ENCODE measurements at places on chromosomes 1 and 21.

DNA sequence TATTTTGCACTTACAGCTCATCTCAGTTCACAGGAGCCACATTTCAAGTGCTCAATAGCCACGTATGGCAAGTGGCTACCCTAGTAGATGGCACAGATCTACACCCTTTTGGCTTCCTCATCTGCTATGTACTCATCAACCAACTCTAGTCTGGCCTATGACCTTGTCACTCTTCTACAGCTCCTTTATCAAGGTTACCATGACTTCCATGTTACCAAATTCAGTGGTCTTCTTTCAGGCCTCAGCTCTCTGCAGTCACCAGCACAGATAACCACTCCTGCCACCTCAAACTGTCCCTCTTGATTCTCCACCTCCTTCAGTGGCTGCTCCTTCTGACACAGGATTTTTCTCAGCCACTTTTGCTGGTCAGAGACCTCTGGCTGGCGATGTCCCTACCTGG, 11.7 kb upstream of the USP48 start:
- no peak overlapping the region for H3K27ac ChIP-seq
- no peak overlapping the region for H3K4me3 ChIP-seq
- no peaks in the 10 kb centered on the region for H3K27me3 ChIP-seq
- no peaks in the 10 kb centered on the region for H3K36me3 ChIP-seq

DNA sequence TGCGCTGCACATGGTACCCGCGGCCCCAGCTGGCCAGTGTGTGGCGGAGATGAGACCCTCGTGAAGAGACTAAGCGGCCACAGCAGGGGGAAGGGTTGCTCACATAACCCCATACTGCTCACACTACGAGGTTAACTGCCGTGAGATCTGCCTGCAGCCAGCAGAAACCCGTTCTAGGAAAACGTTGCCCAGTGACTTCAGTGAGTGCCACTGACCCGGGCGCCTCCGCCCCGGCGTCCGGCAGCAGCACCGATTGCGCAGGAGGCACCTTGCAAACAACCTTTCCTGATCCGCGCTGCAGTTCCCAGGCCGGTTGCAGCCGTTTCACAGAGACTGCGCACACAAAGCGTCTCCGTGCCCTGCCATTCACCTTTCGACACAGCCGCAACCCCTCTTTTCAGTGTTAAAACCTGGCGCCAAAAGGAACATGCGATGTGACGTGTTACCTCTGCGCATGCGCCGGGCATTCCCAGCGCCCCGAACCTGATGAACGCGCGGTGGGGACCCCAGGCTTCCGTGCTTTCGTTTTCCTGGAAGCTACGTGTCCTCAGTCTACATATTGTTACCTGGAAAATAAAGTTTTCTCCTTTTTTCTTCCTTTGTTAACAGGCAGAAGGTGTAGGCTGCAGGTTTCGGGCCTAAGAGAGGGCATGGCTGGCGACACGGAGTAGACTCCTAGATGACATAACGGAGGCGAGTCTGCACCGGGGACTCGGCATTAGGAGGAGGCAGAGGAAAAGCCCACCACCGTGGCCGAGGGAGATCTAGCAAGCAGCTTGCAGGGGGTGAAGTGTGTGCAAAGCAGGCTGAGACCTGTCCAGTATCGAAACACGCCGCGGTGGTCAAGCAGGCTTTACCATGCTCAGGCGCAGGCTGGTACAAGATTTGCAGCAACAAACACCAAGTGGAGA, 8.9 kb downstream of the VPS26C start:
- H3K4me1 ChIP-seq: peaks cover 4% of the 10 kb centered on the region
- H3K27ac ChIP-seq: peak overlapping the region; percentile 87
- peak; percentile 74 for DNase-seq
- no peaks in the 10 kb centered on the region for H3K27me3 ChIP-seq
- peak overlapping the region; percentile 58 for H3K4me3 ChIP-seq

GRCh38 chr1:11042995-11043874, 3.8 kb downstream of the MASP2 start:
- H3K27me3 ChIP-seq: no peaks in the 10 kb centered on the region
- H3K4me1 ChIP-seq: no peaks in the 10 kb centered on the region
- H3K27ac ChIP-seq: no peak overlapping the region
- no peak for DNase-seq
- H3K36me3 ChIP-seq: no peaks in the 10 kb centered on the region

DNA sequence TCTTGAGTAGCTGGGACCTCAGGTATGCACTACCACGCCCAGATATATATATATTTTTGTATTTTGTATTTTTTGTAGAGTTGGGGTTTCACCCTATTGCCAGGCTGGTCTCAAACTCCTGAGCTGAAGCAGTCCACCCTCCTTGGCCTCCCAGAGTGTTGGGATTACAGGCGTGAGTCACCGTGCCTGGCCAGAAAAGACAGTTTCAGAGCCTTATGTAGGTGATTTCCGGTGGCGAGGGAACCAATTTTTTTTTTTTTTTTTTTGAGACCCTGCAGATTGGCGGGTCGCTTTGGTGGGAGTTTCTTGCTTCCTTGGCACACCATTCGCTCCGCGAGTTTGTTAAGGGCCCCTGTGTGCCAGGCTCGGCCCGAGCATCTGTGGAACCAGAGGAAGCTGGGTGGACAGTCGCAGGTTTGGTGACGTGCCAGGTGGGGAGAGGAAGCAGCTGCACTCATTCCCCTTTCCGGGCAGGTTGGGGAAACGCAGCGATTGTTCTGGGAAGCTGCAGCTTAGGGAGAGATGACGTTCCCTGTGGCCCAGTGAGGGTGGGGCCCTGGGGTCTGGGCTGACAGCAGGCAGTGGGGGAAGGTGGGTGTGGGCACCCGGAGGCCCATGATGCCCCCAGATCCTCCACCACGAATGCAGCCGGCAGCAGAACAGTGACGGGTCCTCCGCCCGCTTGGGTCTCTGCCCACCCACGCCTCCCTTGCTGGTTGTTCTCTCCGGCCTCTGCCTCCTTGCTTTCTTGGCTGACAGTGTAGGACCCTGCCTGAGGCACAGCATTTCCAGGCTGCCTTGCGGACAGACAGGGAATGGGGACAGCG, 25.1 kb downstream of the SPSB1 start:
- no peak for DNase-seq
- no peak overlapping the region for H3K27ac ChIP-seq
- no peak overlapping the region for H3K4me3 ChIP-seq
- H3K4me1 ChIP-seq: peaks cover 20% of the 10 kb centered on the region
- no peaks in the 10 kb centered on the region for H3K36me3 ChIP-seq
- no peaks in the 10 kb centered on the region for H3K27me3 ChIP-seq

- peaks cover 16% of the 10 kb centered on the region for H3K4me1 ChIP-seq
- no peaks in the 10 kb centered on the region for H3K27me3 ChIP-seq
- H3K36me3 ChIP-seq: no peaks in the 10 kb centered on the region
Observed at GRCh38 chr1:244436336-244437085, 15.2 kb downstream of the ADSS2 start.

GRCh38 chr1:179141592-179142251, 59.9 kb downstream of the TOR3A start:
- H3K27me3 ChIP-seq: no peaks in the 10 kb centered on the region
- no peaks in the 10 kb centered on the region for H3K36me3 ChIP-seq
- H3K4me1 ChIP-seq: peaks cover 5% of the 10 kb centered on the region

DNA sequence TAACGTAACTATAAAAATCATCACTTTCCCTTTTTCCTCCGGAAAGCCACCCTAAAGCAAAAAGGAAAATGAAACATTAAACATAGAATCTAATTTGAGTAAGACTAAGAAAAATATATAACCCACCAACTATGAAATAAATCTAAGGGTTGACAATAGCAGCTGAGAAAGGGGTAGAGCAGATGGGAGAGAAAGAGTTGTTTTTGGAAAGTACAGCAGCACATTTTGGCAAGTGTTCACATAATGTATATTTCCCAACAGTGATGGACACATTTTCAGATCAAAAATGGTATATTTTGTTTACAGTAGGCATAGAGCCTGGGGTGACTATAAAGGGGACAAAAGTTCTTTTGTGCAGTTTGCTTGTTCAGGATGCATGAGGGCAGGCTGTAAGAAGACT, 1287.4 kb upstream of the B3GALT2 start:
- no peaks in the 10 kb centered on the region for H3K27me3 ChIP-seq
- no peaks in the 10 kb centered on the region for H3K36me3 ChIP-seq
- no peaks in the 10 kb centered on the region for H3K4me1 ChIP-seq
- no peak overlapping the region for H3K4me3 ChIP-seq
- DNase-seq: no peak

- no peaks in the 10 kb centered on the region for H3K27me3 ChIP-seq
- H3K36me3 ChIP-seq: no peaks in the 10 kb centered on the region
- no peak overlapping the region for H3K27ac ChIP-seq
- H3K4me3 ChIP-seq: no peak overlapping the region
Observed at GRCh38 chr1:210726621-210727020, 397.9 kb downstream of the HHAT start.

DNA sequence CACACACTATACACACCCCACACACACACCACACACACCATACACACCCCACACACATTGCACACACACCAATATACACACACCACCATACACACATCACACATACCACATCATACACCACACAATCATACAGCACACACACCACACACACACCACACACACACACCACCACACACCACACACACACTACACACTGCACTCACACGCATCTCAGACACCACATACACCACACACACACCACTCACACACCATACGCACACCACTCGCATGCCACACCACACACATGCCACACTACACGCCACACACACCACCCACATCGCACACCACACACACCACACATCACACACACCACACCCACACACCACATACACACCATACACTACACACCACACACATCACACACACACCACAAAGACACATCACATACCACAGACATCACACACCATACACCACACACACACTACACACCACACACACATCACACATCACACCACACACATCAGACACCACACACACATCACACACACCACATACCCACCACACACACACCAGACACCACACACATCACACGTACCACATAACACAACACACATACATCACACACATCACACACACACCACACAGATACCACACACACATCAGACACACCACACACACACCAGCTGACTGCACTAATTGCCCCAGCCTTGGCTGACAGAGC, 54.6 kb downstream of the HSF2BP start:
- H3K36me3 ChIP-seq: no peaks in the 10 kb centered on the region
- H3K27me3 ChIP-seq: no peaks in the 10 kb centered on the region
- DNase-seq: no peak
- no peak overlapping the region for H3K4me3 ChIP-seq
- no peak overlapping the region for H3K27ac ChIP-seq

GRCh38 chr1:84363622-84364021, 34.7 kb upstream of the DNASE2B start:
- no peak for DNase-seq
- peaks cover 13% of the 10 kb centered on the region for H3K4me1 ChIP-seq
- no peaks in the 10 kb centered on the region for H3K36me3 ChIP-seq
- H3K27me3 ChIP-seq: no peaks in the 10 kb centered on the region
- no peak overlapping the region for H3K27ac ChIP-seq
- H3K4me3 ChIP-seq: no peak overlapping the region

DNA sequence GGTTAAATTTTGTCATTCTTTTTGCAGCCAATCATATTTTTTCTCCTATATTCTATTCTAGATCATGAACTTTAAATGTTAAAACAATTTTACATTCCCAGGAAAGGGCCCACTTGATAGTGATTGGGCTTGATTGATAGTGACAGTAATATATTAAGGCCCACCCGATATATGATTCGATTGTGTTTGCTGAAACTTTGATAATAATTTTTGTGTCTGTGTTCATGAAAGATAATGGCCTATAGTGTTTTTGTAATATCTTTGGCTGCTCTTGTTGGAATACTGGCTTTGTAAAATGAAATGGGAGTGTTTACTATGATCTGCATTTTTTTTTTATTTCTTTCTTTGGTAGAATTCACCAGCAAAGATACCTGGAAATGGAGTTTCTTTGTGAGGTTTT, 100.3 kb downstream of the SCCPDH start:
- no peaks in the 10 kb centered on the region for H3K27me3 ChIP-seq
- no peak overlapping the region for H3K27ac ChIP-seq
- H3K4me3 ChIP-seq: no peak overlapping the region
- H3K4me1 ChIP-seq: no peaks in the 10 kb centered on the region
- no peaks in the 10 kb centered on the region for H3K36me3 ChIP-seq
- DNase-seq: no peak

- H3K4me1 ChIP-seq: peaks cover 12% of the 10 kb centered on the region
- no peaks in the 10 kb centered on the region for H3K27me3 ChIP-seq
- H3K27ac ChIP-seq: no peak overlapping the region
- no peak overlapping the region for H3K4me3 ChIP-seq
- no peaks in the 10 kb centered on the region for H3K36me3 ChIP-seq
Observed at GRCh38 chr21:37208056-37208721, 58.9 kb downstream of the VPS26C start.

DNA sequence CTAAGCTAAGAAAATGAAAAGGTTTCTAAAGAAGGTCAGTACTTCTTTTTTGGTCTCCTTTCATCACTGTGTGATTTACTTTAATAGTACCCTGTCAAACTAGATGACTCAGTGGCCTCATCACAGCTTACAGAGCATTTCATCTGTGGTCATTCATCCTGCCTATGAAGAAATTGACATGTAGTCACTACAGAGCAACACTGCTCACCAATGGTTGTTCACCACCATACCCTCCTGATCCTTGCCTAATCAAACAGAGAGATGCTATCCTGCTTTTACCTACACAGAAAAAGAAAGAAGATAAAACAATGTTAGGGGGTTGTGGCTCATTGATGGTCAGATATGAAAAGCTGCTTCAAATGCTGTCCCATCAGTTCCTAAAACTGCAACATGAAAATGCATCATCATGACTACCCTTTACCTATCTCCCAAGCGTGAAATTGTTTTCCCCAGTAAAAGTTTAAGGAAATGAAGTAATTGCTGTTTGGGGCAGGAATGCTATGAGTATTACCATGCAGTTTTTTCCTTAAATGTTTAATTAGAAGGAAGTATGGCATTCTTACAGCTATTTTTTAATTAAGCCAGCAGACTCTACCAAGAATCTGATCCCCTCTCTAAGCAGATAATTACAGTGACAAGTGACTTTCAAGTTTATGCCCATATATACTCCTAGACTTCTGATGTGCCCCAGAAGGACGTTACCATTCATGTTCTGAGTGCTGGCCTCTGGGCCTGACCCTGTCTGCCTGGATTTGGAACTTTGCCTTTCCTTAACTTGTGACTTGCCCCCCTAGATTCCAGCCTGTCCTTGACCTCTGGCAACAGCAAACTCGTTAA, 46.1 kb upstream of the FBXO28 start:
- H3K4me3 ChIP-seq: no peak overlapping the region
- H3K27me3 ChIP-seq: no peaks in the 10 kb centered on the region
- H3K27ac ChIP-seq: no peak overlapping the region
- H3K4me1 ChIP-seq: no peaks in the 10 kb centered on the region
- DNase-seq: no peak

DNA sequence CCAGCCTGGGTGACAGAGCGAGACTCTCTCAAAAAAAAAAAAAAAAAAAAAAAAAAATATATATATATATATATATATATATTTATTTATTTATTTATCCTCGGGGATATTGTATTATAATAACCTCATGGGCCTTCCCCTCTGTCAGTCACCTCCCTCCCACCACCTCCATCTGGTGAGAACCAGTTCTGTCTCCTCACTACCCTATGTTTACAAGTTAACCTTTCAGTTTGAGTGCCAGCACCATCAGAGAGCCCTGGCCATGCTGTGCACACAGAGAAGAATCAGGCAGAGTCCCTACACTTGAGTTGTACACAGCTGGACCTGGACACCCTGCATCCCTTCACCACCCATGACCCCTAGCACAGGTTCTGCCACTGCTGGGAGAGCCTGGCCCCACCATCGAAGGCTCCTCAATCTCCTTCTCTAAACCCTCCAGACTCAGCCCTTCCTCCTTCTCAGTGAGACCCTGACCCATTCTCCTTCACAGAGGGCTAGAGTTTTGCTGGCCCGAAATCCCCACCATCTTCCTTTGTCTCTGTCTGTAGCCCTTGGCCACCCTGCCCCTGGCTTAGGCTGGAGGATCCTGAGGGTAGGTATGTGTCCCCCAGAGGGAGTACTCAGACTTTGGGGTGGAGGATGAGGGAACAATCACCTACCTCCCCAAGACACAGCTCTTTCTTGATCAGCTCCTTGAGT, 1.2 kb downstream of the S100A5 start:
- no peak overlapping the region for H3K27ac ChIP-seq
- no peak overlapping the region for H3K4me3 ChIP-seq
- no peak for DNase-seq
